ENCODE measurements at places on chromosomes 2 and 18.

GRCh38 chr2:195686564-195686963 lies 29.5 kb downstream of the SLC39A10 start:
- DNase-seq = no peak

DNA sequence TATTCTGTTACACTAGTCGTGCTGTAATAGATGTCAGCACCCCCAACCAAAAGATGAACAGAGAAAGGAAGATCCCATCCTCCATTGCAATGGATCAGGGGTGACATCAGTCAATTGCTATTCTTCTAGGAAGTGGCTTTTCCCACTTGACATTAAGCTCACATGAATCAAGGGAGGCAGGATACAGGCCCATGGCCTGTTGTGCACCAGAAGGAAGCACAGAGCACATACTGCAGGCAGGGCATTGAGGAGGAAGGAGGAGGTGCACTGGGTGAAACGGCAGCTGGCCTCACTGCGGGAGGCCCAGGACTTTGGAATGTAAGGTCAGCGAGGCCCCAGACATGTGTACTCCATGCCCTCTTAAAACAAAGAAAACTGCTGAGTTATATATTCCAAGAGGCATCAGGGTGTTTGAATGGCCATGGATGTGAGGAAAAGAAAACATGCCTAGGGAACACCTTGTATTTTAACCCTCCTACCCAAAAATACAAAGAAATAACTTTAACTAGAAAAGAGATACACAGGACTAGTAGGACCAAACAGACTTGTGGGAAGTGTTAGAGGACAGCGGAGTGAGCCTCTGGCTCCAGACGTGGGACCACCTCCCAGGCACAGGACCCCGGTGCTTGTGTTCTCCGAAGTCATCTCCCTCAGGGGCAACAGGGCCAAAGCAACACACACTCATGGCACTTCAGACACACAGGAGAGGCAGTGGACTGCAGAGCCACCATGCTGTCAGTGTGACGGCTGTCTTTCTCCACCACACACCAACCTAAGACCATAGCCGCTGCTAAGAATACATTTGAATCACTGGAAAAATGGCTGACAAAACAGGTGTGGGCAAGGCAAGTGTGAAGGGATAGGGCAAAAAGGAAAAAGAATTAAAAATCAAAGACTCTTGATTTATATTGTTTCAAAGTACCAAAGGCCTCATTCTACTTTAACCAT lies 51.4 kb upstream of the RIOK3 start:
- DNase-seq = no peak

DNA sequence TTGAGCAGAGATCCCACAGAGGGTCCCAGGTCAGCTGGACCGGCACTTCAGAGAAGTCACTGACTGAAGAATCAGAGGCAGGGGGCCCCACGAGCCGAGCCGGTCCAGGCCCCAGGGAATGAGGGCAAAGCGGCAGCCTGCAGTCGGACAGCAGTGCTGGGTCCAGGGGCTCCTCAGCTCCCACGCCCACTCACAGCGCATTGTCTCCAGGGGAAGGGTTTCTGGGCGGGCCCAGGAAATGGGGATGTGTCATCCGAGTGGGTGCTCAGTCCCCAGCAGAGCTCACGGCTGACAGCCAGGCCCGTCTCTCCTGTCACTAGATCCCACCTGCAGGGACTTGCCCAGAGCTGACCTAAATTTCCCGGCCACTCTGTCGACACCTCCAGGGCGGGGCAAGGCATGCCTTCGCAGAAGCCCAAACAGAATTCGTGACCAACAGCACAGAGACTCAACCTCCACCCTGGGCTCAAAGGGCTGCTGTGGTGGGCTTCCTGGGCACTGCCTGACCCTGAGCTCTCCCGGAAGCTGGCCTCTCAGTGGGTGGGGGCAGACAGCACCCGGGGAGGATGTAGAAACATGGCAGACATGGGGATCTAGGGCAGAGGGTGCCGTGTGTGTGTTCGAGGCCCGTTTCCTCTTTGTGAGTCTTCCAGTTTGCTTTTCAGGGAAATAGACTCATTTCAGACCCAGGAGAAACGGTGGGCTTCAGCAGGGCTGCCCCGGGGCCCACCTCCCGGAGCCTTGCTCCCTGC lies 42.1 kb upstream of the TAF1B start:
- DNase-seq = peak; percentile 38

DNA sequence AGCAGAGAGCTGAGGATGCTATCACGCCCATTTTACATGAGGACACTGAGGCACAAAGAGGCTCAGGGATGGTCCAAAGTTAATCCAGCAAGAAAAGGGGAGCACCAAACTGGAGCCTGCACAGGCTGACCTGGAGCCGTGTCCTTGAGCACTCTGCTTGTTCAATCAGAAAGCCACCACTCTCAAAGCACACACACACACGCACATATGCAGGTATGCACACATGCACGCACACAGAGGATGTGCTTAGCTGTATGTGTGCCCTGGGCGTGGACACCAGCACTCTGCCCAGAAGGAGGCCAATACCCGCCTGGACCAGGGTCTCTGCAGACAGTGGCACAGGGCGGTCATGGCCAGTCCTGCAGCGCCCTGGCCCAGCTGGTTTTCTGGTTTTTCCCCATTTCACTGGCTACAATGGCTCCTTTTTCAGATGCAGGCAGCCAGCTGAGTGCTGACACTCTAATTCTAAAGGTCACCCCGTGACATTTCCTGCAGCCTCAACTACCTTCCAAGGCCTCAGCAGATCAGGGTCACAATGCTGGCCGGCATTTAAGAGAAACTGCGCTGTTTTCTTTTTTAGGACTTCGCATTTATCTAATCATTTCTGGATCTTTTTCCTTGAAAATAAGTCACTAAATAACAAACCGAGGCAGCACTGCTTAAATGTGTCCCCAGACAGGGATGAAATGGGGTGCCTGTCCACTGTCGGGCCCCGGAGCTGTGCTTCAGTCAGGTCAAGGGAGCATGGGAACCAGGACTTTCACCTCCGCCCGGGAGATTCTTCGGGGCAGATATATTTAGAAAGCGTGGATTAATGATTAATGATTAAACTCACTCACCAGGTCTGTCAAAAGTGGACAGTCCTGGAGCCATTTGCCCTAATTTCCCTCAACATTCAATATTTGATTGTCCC lies 104.5 kb downstream of the HDAC4 start:
- no peak for DNase-seq

DNA sequence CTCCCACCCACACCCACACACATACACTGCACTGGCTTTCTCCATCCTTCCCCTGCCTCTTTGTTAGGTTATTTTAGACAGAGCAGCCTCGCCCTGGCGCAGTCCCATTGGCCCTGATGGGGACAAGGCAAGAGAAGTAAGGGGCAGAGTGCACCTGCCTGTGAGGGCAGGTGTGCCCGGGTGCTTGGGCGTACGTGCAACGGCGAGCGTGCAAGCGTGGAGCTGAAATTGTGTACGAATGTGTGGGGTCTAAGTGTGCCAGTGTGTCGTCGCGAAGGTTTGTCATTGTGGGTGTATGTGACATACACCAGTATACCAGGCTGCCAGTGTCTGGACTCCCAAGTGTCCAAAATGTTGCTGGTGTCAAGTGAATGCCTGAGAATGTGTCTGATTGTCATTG lies 544 bp downstream of the LRATD1 start:
- DNase-seq = no peak

- DNase-seq = peak; percentile 15
Observed at GRCh38 chr2:178804791-178805190, 2.4 kb downstream of the TTN start.

GRCh38 chr2:207478572-207478971 lies 51.2 kb upstream of the CREB1 start:
- no peak for DNase-seq

GRCh38 chr18:39607034-39607433 lies 2041.4 kb upstream of the CELF4 start:
- DNase-seq = no peak

DNA sequence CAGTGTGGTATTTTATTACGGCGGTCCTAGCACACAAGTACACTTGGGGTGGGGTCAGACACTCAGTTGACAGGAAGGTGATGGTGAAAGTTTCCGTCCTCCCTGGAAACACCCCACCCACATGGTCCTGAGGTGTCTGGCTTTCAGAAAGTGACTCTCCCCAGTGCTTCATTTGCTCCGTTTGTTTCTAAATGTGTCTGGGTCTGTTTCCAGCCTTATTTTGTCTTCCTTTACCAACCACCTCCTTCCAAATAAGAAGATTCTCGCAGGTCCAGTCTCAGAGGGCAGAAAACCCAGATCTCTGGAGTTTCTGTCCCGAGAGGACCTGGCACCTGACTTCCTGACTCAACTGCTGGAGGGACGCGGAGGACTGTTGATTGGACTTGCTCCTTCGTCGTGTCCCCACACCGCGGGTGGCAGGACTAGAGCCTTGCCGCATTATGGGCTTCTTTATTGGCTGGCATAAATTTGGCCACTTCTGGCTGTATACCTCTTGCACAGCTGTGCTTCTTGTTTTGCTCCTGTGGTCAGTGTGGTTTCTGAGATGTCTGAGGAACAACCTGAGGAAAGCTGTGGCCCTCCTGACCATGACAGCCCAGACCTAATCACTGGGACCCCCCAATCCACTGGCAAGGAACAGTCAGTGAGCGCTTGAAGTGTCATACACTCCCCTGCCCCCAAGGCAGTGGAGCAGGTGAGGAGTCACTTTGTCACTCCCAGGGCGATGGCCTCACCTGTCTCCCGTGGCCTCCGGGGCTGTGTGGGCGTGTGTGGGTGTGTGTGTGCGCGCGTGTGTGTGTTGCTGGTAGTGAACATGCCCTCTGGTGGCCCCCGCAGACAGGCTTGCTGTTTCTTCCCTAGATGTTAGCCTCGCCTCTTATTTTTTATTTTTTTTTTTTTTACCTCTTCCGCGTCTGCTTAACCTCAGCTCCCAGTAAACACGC lies 45.6 kb downstream of the MEX3C start:
- DNase-seq = peak; percentile 40

DNA sequence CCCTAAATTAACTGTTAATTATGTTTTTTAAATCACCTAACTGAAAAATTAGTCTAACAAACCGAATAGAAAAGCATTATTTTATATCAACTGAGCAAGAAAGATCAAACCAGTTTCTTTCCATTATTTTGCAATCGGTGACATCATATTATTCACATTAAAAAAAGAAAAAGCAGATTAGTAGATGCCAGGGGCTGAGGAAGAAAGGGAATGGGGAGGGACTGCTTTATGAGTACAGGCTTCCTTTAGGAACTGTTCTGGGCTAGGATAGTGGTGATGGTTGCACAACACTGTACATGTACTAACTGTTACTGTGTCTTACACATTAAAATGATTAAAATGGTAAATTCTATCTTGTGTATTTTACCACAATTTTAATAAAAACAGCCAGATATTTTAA lies 59.3 kb downstream of the COBLL1 start:
- no peak for DNase-seq

- DNase-seq = peak; percentile 47
Observed at GRCh38 chr2:234444893-234445292, 52.0 kb downstream of the ARL4C start.

GRCh38 chr2:216519154-216519762 lies 20.6 kb downstream of the RPL37A start:
- DNase-seq = peak; percentile 65

DNA sequence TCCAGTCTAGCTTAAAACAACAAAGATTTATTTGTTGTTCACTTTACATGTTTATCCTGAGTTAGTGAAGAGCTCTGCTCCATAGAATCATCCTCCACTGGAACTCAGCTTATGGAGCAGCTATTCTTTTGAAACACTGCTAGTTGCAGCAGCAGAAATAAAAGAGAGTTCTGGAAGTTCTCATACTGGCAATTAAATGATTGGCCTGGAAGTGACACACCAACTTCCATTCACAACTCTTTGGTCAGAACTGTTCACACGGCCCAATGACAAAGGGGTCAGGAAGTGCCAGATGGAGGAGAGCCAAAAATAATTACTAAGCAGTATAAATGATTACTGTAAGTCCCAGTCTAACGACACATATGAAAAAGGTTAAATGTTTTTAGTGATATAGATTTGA lies 39.1 kb downstream of the FBXO11 start:
- no peak for DNase-seq

GRCh38 chr2:120901201-120901600 lies 165.5 kb downstream of the GLI2 start:
- DNase-seq = no peak

DNA sequence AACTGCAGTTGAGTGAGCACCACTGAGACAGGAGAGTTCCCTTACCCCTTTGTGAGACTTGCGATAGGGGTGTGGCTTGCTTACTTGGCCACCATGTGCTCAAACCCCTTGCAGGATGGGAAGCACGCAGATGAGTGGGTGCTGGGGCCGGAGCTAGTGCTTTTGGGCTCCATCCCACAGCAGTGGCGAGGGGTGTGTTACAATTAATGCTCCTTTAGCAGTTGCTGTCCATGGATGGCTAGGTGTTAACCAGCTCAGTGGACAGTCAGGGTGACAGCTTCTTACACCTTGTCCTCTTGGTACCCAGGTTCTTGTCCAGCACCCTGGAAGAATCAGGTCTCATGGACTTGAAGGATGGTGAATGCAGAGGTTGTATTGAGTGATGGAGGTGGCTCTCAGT lies 103.9 kb downstream of the SH3RF3 start:
- no peak for DNase-seq

DNA sequence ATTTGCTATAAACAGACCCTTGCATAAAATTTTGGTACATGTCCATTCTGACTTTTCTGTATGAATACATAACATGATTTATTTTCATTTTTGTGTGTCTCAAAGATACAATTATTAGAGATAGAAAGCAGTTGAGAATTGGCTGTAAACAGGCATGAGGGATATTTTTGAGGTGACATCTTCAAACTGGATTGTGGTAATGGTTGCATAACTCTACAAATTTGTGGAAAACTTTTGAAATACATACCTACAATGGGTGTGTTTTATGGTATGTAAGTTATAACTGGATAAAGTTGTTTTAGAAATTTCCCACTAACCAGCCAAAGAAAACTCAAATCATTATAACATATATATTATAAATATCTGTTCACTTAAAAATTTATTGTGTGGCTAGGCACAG lies 39.6 kb downstream of the GREB1L start:
- no peak for DNase-seq

GRCh38 chr2:9074930-9075329 lies 71.4 kb upstream of the MBOAT2 start:
- DNase-seq = no peak

DNA sequence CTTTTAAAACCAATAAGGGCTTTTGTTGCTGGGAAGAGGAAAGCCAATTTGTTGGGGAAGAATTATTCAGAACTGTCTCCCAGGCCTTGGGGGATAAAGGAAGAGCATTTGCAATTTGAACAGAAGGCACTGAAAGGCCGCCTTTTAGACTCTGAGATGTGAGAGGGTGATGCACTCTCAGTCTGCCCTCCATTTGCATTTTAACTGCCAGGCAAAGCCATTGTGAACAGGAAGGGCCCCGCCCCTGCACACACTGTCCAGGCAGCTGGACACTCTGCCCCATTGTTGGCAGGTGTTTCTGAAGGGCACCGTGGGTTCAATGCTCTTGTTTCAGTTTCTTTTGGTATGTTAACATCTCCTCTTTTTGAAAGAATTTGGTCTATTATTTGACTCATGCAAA lies 169.5 kb upstream of the COPS8 start:
- no peak for DNase-seq

- DNase-seq = no peak
Observed at GRCh38 chr2:191629001-191629453, 48.9 kb upstream of the NABP1 start.

Data from activated CD4-positive, alpha-beta T cell treated with anti-CD3 and anti-CD28 coated beads, Interleukin-2, Interleukin-4, amounts not matched to agents 100 ng/mL and 50 ng/mL, durations not matched to agents 16 hours and 8 hours (primary cell).